Cardiac muscle cell (in vitro differentiated cells and primary cell): ENCODE measurements at places on chromosomes 1 and 21. TPM values are rescaled to one million over a fixed set of nuclear protein-coding genes. Genes with fewer than 3 reads are reported as not detected.

Gene NBPF6
- not detected in 2 replicates for total RNA-seq

Gene TRAF3IP3
- total RNA-seq = 0.11 and 1.3 TPM in 2 replicates

Gene DISP1
- total RNA-seq = 6.4 and 10.4 TPM in 2 replicates

Gene DTL
- 13.6 and 19.4 TPM in 2 replicates for total RNA-seq

Gene RIIAD1
- total RNA-seq = not detected in 2 replicates

Gene ST6GALNAC5
- total RNA-seq = 4.0 and 5.8 TPM in 2 replicates

DNA sequence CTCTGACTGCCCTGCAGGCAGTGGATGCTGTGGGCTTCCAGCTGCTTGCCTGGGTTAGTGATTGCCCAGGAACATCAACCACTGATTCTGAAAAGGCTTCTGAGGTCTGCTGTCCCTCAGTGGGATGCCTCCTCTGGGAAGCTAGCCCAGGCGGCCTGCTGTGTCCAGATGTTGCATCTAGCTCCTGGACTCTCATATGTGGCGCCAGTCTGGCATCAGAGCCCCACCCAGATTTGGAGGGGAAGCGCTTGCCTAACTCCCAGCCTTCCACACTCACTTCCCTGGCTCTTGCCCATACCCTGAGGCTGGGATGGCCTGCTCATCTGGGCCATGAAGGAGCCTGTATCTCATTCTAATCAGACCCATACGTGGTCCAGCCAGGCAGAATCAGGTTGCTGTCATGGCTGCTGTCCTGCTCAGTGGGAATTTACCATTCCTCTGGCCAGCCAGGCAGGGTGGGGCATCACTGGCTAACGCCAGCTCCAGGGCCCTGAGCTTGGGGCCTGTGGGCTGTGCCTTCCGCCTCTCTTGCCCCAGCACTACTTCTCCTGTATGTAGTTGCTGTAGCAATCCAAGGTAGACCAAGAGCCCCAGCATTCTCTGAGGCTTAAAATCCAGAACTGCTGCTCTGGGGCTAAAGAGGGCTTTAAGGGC is 4.1 kb downstream of the CSF1 start:
- no peak for DNase-seq

GRCh38 chr1:1959840-1960479 is 40.9 kb upstream of the TMEM52 start:
- peak; percentile 90 for DNase-seq

DNA sequence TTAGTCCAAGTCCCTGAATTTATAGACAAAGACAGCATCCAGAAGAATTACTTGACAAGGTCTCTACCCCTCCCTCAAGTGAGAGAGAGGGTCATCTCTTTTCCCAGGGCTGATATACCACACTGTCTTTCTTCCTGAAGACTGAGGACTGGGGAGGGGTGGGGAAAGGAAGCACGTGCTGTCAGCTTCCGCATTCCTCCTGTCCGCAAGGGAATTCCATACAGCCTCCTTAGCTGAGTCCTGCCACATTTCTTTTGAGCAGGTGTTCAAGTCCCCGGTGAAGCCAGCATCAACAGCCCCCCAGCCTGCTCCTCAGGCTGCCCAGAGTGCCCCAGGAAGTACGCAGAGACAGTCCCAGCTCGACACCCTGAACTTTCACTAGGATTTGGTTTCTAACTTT is 34.2 kb downstream of the PCAT6 start:
- peak; percentile 42 for DNase-seq

DNA sequence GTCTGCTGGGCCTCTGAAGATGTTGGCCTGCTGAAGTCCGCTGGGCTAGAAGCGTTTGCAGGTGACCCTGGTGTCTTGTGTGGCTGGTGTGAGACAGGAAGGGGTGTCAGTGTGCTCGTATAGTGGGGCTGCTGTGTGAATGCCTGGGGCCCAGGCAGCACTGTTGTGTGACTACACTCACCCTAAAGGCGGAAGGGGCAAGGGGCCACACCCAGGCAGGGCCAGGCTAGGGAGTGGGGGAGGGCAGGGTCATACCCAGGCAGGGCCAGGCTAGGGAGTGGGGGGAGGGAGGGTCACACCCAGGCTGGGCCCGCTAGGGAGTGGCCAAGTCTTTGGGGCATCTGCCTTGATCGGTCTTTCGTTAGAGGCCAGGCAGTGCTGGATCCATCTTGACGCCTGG is 25.0 kb downstream of the PDXK start:
- DNase-seq = no peak

GRCh38 chr1:86741947-86742572 is 37.7 kb downstream of the SH3GLB1 start:
- DNase-seq = peak; percentile 62

- DNase-seq = no peak
Measured at GRCh38 chr1:231856426-231856825, 229.8 kb downstream of the DISC1 start.

DNA sequence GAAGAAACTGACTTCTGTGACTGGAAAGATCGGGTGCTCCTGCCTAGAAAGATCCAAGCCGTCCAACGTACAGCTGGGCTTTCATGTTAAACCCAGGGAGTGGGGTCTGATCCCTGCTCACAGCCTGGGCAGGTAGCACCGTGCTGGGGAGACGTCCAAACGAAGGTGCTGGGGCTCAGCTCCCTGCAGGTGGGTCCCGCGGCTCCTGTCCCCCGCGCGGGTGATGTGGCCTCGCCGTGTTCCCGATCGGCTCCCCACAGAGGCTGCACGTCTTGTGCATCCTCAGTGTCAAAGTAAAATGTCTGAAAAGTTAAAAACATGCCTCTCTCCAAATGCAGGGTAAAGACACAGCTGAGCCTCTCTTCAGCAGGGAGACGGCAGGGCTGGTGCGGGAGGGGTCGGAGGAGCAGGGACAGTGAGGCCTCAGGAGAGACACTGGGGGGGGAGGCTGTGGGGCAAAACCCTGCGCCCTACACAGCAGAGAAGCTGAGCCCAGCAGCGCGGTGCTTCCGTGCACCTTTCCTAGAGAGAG is 40.1 kb upstream of the COL6A2 start:
- DNase-seq = no peak

GRCh38 chr1:210415846-210416448 is 87.2 kb downstream of the HHAT start:
- DNase-seq = no peak

- no peak for DNase-seq
Measured at GRCh38 chr1:22289307-22289995, 146.6 kb upstream of the WNT4 start.

DNA sequence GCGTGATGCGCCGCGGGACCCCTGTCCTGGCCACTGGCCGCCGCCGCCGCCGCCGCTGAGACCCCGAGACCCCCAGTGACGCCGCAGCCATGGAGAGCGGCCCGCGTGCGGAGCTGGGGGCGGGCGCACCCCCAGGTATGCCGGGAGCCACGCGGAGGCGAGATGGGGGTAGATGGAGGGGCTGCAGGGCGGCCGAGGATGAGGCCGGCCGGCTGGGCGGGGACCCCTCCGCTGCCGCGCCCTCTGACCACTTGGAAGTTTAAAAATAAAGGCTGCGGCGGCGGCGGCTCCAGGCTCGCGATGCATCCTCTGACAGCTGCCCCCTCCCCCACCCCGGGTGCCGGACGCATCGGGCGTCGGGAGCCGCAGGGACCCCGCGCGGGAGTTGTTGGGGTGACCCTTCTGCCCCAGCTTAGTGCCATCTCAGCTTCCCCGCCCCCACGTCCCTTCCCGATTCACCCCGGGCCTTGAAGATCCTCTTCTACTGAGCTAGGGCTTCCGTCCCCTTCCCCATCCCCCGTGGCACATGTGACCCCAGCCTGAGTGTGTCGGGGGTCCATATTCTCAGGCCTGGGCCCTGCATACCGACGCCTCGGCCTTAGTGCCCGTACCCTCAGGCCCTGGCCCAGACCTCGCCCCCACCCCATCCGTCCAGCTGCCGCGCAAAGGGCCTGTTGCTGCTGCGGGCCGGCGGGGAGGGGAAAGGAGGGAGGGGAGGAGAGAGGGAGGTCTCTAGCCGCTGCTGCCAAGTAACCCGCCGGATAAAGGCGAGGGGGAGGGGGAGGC is 562 bp downstream of the MAP7D1 start:
- DNase-seq = peak; percentile 91

- no peak for DNase-seq
Measured at GRCh38 chr21:39384674-39385298, 35.9 kb upstream of the HMGN1 start.

- no peak for DNase-seq
Measured at GRCh38 chr1:178986204-178986603, 39.5 kb upstream of the FAM20B start.

DNA sequence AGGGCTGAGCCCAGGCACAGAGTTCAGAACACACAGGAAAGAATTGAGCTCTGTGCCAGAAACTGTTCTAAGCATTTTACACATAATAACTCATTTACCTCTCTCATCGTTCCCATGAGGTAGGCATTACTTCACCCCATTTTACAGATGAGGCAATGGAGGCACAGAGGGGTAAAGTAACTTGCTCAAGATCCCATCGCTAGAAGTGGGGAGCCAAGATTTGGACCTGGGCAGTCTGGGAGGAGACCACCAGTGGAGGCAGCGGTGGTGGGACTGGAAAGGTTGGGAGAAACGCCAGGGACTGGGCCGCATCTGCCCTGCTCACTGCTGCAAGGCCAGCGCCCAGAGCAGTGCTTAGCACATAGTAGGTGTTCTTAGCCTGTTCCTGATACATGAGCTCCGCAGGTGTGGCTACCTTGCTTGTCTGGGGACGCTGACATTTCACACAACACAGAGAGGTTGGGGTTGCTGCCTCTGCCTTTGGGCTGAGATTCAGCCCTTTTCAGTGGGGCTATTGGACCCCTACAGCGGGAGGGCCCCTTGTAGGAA is 27.8 kb upstream of the EPS8L3 start:
- no peak for DNase-seq

GRCh38 chr1:54741531-54741930 is 22.8 kb downstream of the PARS2 start:
- DNase-seq = no peak

DNA sequence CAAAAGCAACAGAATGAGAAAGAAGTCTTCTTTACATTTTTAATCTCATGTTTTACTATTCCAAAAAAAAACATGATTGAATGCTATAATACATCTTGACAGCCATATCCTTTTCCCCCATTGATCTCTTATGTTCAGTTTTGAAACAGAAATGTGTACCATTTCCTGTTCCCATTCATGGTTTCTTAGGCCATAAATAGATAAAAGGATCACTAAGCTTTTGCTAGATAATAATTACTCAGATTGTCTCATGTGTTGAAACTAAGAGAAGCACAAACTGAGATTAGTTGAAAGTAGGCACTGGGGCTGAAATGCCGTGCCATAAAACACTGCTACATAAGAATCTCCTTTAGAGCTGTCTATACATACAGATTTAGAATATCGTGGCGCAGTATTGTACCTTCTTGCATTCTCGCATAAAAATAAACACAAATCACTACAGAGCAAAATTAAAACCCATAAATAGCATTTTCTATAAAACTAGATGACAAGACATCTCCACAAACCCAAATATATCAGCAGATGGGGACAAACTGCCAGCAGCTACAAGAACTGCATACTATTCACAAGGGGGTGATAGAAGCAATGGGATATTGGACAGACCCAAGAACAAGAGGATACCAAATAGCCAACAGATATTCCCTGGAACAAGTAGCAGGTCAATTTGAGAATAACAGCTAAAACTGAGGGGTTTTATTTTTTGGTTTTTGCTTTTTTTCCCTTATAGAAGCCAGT is 405.3 kb upstream of the PRMT6 start:
- no peak for DNase-seq

DNA sequence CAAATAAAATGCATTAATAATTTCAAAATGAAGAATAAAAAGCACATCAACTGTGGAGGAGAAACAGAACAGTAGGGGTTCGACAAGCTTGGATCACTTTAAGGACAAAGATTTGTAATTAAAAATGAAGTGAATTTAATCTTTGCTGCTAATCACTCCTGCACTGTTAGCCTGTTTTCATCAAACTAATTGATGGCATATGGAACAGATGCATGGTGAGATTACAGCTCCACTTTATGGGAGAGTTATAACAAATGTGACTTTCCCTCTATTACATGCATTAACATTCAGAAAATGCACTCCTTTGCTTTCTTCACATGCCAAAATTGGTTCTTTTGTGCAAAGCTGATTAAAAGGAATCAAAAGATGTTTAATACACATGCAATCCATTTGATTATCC is 207.2 kb upstream of the C21orf91 start:
- DNase-seq = no peak

DNA sequence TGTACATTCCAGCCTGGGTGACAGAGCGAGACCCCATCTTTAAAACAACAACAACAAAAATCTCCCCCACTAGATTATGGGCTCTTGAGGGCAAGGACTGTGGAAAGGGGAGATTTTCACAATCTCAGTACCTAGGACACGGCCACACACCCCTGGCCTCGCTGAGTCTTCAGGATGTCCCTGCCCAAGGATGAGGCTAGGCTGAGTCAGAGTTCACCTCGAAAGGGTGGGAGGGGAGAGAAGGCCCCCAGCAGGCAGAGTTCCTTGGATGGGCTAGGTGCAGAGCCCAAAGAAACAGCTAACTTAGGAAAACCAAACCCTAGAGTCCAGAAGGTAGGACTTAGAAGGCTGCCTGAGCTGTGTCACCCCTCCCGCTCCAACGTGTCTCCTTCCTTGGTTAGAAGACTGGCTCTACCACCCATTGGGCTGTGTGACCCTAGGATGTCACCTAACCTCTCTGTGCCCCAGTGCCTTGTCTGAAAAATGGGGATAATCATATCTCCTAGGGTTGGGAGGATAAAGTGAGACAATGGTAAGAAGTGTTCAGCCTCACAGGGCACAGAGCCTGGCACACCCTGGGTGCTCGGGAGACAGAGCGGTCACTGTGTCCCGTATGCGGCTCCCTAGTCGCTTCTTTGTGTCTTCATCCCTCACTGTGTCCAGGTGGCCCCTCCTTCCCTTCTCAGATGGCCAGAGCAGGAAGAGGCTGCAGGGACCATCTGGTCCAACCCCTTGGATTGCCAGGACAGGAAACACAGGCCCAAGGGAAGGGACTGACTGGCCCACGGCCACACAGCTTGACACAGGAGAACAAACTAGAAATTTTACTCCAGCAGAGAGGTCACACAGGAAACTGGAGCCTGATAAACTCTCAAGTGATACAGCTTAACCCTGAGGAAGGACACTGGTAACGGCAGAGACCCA is 11.2 kb downstream of the TRIM62 start:
- peak; percentile 19 for DNase-seq

DNA sequence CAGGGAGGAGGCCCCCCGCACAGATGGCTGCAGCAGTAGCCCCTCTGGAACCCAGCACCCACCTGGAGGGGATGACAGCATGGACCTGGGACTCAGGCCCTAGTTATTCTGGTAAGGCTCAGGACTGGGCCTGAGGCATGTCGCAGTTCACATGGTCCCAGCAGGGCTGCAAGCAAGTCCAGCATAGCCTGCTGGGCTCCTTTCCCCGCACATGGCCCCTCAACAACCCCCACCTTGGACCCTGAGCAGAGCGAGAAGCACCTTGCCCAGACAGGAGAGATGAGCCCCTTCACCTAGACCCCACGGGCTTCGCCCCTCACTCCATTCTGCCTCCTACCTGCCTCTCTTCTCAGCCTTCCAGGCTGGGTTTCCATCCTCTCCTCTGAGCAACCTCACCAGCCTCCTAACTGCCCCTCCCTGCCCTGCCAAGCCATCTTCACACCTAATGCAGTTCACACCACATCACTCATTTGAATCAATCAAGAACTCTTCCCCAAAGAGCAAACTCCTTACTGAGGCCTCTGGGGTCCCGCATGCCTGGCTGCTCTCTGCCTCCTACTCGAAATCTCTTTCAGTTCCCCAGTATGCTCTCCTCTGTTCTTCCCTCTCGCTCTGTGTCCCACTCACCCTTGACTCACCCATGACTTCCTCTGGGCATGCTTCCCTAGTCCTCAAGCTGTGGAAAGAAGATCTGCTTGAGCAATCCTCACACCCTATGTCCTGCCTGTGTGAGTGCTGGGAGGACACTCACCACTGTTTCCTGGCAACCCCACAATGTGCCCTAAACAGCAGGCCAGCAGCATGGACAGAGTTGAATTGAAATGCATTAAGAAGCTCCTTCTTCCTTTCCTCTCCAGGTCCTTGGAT is 9.4 kb upstream of the THEMIS2 start:
- DNase-seq = no peak
